ENCODE measurements at places on chromosomes 5 and 9. TPM values are rescaled to one million over a fixed set of nuclear protein-coding genes. Genes with fewer than 3 reads are reported as not detected.

The TMEM171 gene
- 0.51 TPM for total RNA-seq

GRCh38 chr5:24381861-24382489 lies 262.8 kb downstream of the CDH10 start:
- no peak for DNase-seq

- no peak for DNase-seq
These were observed 177.2 kb downstream of the PCSK5 start for GRCh38 chr9:76067696-76068095.

The PCDHGA10 gene
- 2.1 TPM for total RNA-seq

- DNase-seq = no peak
These were observed 9.8 kb upstream of the GADD45G start for GRCh38 chr9:89594811-89595550.

The KIF4B gene
- 0.13 TPM for total RNA-seq

DNA sequence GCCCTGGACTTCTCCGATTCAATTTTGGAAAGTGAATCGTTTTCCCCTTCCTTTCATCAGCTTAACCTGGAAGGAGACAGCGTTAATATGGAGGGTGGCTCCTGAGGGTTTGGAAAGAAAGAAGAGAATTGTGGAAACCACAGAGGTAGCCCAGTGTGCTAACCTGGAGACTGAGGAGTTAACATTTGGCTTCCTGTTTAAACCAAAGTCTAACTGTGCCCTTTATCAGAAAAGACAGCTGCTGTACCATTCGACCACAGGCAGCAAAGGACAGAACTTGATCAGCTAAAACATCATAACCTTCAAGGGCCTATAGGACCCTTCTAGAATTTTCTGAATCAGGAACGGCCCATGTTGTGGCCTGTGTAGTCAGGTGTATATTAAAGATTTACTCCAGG lies 735 bp downstream of the IDNK start:
- no peak for DNase-seq

- no peak for DNase-seq
These were observed 51.7 kb upstream of the SLC27A6 start for GRCh38 chr5:128913551-128913950.

DNA sequence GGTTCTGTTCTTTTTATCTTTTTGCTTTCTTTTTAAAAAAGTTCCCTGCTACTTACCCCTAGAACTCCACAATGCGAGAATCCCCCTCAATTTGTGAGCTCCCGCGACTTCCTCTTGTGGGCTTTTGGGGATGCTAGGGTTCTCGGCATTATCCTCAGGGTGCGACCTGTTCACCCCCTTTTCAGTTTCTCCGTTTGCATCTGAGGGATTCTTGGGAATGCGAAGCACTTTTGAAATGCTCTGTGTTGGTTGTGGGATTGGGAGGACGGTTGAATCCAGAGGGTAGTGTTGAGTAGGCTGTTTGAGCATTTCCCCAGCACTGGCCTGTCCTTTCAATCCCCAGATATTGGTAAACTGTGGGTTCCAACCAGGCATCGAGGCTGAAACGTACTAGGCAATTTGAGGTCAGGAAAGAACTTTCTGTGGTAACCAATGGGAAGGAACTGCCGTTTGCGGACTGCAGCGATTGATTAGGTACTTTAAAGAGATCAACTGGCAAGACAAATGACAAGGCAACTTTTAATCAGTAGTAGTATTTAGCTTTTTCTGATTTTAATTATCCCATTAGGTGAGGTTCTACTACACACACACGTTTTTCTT lies 415 bp downstream of the XRCC4 start:
- DNase-seq = peak; percentile 22

The SLC23A1 gene
- total RNA-seq = not detected

DNA sequence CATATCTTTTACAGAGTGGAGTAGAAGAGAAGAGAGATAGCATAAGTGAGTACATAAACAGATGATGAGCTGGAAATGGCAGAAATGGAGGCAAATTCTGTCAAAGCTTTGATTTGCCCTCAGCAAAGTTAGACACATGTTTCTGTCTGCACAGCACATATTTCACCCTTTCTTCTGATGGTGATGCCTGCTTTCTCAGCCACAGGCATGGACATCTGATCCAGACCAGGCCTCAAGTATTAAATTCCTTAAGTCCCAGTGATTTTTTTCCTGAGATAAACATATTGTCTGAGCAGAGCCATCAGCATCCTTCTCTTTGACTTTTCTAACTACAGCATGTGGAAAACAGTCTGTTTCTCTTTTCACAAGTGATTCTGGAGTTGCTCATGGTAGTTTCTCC lies 409.8 kb downstream of the MAN2A1 start:
- no peak for DNase-seq

The INSL4 gene
- total RNA-seq = not detected

The PCDHB3 gene
- total RNA-seq = 0.13 TPM

DNA sequence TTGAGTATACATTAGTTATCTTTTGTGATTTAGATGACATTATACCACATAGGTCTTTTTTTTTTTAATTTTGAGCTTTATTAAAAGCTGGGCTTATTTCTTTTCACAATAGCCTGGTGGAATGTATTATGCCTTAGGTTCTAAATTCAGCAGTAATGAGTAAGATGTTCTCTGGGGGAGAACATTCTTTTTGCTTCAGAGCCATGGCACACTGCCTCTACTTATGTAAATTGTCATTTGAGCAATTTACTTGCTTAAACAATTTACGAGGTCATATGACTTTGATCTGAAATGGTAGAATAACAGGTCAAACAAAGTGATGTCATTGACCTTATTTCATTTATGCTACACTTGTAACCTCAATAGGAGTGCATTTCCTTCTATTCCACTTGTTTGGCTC lies 154.2 kb downstream of the FOCAD start:
- peak; percentile 18 for DNase-seq

GRCh38 chr5:91706785-91707520 lies 323.8 kb upstream of the ARRDC3 start:
- no peak for DNase-seq

The PCDHGA9 gene
- total RNA-seq = 1.5 TPM

GRCh38 chr9:120713257-120714087 lies 798 bp downstream of the MEGF9 start:
- DNase-seq = no peak

DNA sequence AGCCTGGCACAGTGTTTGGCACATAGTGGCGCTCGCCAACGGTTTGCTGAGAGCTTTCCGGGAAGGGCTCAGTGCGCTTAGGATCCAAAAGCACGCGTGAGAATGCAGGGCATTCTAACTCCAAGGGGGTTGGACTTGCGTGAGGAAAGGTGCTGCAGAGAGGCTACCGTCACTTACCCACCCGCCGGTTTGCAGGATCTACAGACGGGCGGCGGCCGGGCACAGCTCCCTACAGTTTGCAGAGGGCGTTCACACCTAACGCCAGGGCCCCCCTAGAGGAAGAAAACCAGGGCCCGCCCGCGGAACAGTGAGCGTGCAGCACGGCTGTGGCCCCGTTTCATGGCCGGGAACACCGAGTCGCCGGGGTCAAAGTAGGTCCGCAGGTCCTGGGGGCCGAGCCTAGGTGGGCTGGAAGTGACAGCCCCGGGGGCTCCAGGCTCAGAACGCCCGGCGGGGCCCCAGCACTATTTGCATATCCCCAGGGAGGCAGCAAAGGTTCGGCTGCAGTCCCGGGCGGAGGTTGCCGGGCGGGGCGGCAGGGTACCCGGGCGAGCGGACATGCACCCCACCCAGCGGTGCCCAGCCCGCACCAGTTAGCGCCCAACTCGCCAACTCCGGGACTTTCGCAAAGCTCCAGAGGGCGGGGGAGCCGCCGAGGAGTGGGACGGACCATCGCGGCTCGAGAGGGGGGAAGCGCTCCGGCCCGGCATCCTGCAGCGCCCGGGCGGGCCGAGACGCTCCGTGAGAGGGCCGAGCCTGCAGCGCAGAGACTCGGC lies 526 bp upstream of the GALNT10 start:
- DNase-seq = peak; percentile 35

The FCN1 gene
- not detected for total RNA-seq

The CAPSL gene
- total RNA-seq = not detected

DNA sequence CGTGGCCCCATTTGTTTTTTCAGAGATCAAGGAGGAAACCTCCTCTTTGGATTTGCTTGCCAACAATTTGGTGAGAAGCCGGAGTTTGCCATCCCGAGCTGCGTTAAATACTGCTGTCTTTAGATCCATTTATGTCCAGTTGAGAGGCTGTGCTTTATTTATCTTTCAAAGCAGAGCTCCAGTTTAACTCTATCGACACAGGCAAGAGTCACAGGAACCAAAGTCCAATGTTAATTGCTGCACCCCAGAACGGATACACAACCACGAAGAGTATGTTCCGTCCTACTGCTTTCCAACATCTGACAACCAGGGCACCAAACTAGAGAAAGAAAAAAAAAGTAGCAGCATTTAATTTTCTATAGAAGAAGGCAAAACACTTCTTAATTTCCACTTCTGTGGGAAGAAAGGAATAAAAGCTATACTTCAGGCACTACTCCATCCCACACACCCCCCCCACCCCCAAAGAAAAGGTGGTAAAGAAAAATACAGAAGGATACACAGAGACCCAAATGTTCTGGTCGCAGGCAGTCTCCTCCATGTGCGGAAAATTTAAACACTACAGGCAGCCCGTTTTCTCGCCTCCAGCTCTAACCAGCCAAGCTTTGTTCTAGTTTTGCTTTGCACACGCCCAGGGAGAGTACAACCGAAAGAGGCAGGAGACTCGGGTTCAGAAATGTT lies 1.1 kb downstream of the FEM1C start:
- peak; percentile 5 for DNase-seq

GRCh38 chr9:81320909-81321482 lies 368.4 kb downstream of the TLE1 start:
- DNase-seq = no peak

The CDH12 gene
- total RNA-seq = not detected

GRCh38 chr5:157336423-157336744 lies 70.5 kb downstream of the CYFIP2 start:
- DNase-seq = no peak

The PALM2AKAP2 gene
- total RNA-seq = 5.0 TPM

GRCh38 chr5:142821034-142821732 lies 51.0 kb downstream of the ARHGAP26 start:
- no peak for DNase-seq

- no peak for DNase-seq
These were observed 21.9 kb upstream of the PDCD1LG2 start for GRCh38 chr9:5488221-5489008.

The STK10 gene
- total RNA-seq = 12.6 TPM

The HEMGN gene
- total RNA-seq = not detected

DNA sequence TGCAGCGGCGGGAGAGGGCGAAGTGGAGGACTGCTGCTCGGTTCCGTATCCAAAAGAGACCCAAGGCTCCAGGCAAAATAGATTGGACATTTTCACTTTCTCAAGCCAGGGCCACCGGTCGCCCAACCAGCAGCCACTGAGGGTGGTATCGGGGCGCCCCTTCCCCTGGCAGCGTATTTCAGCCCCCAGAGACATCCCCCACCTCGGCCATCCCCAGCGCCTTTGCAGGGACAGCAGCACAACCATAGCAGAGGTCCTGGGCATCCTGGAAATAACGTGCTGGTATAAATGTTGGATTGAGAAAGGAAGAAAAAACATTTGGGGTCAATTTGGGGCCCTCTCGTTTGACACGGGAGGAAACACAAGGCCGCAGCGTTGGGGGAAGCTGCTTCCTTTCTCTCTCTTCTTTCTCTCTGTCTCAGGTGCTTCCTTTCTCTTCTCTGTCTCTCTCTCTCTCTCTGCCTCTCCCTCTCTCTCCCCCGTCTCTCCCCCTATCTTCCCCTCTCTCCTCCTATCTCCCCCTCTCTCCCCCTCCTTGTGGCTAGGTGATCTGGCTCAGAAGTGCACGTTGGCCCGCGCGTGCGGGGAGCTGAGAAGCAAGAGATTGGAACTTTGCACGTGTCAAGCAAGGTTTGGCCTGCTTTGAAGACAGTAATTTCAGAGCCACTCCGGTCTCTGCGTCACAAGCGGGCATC lies 624 bp upstream of the RETREG1 start:
- DNase-seq = no peak

The PCDHA9 gene
- total RNA-seq = under 0.01 TPM

- no peak for DNase-seq
These were observed 52.3 kb upstream of the PTPDC1 start for GRCh38 chr9:94031946-94032345.

DNA sequence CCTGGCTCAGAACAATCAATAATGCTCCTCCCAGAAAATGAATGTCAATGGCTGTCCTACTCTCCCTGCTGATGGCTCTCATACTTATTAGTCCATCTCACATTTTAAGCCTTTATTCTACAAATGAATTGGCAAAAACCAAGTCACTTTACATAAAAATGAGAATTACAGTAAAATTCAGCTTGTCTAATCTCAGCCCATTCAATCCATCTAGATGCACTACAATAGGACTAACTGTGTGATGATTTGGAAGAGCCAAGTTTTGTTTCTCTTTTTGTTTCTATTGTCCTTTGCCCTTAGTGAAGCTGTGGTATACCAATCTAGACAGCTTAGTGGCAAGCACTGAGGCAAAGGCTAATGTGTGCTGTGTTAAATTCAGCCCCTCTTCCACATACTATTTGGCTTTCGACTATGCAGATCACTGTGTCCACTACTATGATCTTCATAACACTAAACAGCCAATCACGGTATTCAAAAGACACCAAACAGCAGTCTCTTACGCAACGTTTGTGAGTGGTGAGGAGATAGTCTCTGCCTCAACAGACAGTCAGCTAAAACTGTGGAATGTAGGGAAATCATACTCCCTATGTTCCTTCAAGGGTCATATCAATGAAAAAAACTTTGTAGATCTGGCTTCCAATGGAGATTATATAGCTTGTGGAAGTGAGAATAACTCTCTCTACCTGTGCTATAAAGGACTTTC lies 140.8 kb upstream of the ZNF462 start:
- no peak for DNase-seq

DNA sequence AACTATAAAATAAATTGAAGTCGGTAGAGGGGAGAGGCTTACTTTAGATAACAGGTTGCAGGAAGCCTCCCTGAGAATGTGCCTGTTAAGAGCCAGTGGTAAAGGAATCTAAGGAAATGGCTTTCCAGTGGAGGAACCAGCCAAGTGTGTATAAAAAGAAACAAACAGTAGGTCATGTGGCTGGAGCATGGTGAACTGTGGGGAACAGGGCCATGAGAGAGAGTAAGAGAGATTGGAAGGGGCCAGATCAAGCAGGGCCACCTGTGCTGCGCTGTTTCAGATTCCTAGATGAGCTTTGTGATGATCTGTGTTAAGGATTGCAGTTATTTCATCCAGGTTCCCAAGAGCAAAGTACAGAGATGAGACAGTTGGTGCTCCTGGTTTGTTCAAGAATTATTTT lies 152.7 kb upstream of the SGCD start:
- DNase-seq = no peak

Measured in bronchial epithelial cell (primary cell).